ENCODE measurements at places on chromosomes 3 and 15.

GRCh38 chr3:100761951-100762350 lies 52.7 kb downstream of the TFG start:
- no peak for DNase-seq

GRCh38 chr3:197667968-197668367 lies 68.7 kb downstream of the RUBCN start:
- no peak for DNase-seq

DNA sequence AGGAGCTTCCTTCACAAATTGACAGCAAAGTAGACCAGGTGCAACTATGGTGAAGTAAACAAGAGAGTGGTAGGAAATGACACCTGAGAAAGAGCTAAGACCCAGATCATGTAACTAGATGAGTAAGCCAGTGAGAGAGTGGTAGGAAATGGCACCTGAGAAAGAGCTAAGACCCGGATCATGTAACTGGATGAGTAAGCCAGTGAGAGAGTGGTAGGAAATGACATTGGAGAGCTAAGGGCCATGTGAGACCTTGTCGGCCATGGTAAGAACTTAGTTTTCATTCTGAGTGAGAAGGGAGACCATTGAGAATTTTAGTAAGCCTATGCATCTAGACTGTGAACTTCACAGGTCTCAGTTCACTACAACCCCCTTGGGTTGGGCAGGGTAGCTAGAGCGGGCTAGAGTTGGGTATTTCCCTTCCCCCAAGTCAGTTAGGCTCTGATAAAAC lies 5.4 kb upstream of the SENP7 start:
- peak; percentile 41 for DNase-seq

DNA sequence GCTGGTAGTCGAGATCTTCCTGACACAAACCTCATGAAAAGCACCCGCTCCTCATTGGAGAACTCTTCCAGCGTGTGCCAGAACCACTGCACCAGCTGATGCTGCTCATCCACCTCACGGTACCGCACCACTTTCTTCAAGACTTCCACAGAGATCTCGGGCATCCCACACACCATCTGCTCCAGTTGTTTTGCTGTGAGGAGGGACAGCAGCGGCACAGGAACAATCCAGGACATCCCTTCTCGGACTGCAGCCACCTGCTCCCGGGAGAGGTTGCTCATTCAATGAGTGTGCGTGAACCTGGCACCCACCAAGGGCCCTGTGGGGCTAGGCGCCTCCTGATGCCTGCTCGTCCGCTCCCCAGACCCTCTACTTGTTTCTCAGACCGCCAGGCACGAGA lies 15.1 kb downstream of the FBXL22 start:
- no peak for DNase-seq

- DNase-seq = no peak
These were observed 10.8 kb upstream of the BNIP2 start for GRCh38 chr15:59699810-59700431.

DNA sequence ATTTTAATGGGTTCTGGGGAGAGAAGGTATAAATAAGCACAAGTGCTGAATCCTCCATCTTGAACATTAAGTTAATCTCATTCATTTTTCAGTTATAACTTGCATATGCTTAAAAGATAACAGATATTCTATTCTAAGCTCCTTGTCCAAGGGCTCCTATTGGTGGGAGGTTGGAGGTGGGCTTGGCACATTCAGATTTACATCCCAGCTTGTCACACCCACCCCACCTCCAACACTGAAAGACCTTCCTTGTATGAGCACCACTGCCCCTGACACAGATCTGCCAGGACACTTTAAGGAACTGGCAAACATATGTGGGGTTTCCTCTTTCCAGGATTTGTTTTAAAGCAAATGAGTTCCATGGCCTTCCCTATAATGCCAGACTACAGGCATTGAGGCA lies 30.6 kb downstream of the HOMER2 start:
- no peak for DNase-seq

- no peak for DNase-seq
These were observed 66.9 kb downstream of the MTHFS start for GRCh38 chr15:79829950-79830349.

DNA sequence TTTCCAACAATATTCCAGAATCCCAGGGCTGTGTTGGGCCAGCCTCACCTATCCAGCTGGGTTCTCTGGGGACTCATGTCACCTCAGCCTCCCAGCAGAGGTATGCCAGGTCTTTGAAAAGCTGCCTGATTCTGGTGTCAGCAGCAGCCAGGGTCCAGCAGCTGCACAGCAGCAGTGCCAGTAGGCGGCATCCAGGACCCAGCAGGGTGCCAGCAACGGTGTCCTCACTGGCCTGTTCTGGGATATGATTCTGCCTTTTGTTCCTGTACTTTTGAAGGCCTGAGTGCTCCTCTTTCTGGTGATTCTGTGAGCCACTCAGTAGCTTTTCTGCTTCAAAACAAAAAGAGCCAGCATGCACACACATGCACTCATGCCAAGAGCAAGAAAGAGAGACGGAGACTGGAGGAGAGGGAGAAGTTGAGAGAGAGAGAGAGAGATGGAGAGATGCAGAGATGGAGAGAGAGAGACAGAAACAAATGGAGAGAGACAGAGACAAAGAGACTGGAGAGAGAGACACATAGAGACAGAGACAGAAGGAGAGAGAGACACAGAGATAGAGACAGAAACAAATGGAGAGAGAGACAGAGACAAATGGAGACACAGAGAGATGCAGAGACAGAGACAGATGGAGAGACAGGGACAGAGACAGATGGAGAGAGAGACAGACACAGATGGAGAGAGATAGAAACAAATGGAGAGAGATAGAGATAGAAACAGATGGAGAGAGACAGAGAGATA lies 205.7 kb downstream of the UACA start:
- no peak for DNase-seq

DNA sequence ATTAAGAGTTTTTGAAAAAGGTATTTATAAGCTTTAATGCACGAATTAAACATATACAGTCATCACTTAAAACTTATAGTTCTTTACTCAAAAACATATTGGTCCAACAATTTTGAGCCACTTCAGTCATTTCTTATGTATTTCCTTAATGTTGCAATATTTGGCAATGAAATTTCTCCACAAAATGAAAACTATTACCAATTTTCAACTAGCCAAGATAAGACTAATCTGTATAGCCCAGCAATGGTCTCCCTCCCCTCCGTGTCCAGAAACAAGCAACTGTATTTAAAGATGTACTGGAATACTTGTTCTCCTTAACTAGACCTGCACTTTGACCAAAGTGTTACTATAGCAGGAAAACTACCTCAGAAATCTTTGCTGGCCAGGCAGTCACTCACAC lies 9.2 kb downstream of the ARF4 start:
- DNase-seq = no peak

GRCh38 chr3:123658852-123659206 lies 74.0 kb upstream of the HACD2 start:
- no peak for DNase-seq

- no peak for DNase-seq
These were observed 378.9 kb upstream of the ALCAM start for GRCh38 chr3:104987859-104988258.

GRCh38 chr3:14268897-14269296 lies 90.3 kb downstream of the LSM3 start:
- no peak for DNase-seq

DNA sequence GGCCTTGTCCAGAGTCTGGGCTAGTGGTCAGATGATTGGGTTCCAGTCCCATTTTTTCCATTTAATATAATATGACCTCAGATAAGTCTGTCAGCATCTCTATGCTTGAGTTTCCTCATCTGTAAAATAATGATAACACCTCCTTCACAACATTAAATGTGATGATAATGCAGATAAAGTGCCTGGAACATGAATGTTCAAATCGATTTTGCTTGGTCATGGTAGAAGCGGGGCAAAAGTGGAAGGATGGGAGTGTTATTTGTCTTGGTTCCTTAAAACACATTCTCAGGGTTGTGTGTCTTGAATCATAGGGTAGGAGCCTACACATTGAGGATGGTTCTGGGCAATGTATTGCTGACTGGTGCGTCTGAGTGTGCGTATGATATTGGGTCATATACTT lies 16.9 kb downstream of the ARIH2 start:
- no peak for DNase-seq

GRCh38 chr3:100454677-100455076 lies 37.7 kb upstream of the TMEM45A start:
- no peak for DNase-seq

DNA sequence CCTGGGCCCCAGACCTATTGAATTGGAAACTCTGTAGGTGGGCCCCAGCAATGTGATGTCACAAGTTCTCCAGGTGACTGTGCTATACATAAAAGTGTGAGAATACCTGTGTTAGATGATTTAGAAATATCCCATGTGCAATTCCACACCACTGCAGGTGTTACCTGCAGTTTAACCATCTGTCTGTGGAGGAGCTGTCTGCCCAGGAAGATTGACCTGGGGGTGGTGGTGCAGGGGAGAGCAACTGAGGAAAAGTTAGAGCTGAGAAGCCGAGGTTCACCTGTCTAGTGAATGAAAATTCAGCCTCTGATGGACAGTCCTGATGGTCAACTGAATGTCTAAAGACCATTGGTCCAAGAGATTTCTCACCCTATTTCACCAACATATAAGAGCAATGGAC lies 132.2 kb upstream of the SLC24A5 start:
- DNase-seq = no peak

GRCh38 chr3:38782148-38782547 lies 33.9 kb downstream of the SCN10A start:
- no peak for DNase-seq

GRCh38 chr3:67678665-67679064 lies 24.3 kb upstream of the SUCLG2 start:
- no peak for DNase-seq

GRCh38 chr15:66498501-66499386 lies 1.2 kb upstream of the SNAPC5 start:
- no peak for DNase-seq

- DNase-seq = no peak
These were observed 242.8 kb downstream of the DTWD1 start for GRCh38 chr15:49863431-49864224.

GRCh38 chr3:197511130-197511529 lies 44.6 kb downstream of the BDH1 start:
- no peak for DNase-seq

DNA sequence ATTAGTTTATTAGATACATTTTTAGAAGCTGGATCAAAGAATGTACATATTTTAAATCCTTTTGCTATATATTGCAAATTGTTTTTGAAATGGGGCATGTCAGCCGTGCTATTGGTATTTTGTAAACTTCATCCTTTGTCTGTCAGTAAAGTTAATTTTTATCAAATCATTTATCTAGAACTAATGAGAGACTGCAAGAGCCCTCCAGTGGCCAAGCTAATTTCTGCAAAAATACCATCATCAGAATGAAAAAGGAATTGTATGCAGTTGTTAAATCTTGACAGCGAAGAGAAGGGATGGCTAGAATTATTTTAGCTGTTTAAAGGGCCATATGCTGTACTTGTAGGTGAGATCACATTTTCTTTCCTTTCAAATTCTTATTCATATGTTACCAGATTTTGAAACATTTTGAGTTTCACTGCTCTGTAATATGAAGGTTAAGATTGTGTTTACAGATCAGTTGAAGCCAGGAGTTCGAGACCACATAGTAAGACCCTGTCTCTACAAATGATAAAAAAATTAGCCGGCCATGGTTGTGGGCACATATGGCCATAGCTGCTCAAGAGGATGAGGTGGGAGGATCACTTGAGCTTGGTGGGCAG lies 8.1 kb upstream of the CLDN11 start:
- no peak for DNase-seq

DNA sequence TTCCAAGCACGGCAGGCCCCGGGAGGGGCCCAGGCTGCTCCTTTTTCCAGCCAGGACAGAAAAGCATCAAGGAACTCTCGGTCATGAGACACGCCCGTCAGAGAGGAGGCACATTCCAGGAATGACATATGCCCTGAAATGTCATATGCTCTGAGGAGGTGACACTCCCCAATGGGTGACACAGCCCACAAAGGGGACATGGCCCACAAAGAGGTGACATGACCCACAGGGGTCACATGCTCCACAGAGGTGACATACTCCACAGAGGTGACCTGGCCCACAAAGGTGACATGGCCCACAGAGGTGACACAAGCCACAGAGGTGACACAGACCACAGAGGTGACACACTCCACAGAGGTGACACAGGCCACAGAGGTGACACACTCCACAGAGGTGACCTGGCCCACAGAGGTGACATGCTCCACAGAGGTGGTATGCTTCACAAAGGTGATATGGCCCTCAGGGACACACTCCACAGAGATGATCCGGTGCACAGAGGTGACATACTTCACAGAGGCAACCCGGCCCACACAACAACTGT lies 79.2 kb downstream of the ABHD5 start:
- no peak for DNase-seq

GRCh38 chr3:153146191-153147053 lies 15.6 kb upstream of the RAP2B start:
- no peak for DNase-seq

GRCh38 chr3:37712918-37713817 lies 148.5 kb upstream of the CTDSPL start:
- no peak for DNase-seq

DNA sequence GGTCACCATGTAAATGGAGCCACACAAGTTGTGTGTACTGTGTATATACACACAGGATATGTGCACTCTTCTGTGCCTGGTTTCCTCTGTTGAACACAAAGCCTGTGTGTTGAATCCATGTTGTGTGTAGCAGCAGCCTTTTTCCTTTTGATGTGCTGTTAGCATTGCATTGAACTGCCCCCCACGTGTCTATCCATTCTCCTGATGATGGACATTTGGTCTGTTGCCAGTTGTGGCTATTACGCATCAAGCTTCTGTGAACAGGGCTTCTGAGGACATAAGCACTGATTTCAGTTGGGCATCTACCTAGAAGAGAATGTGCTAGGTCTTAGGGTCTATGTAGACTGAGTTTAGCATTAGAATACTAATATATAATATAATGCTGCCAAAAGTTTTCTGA lies 77.4 kb downstream of the LSM3 start:
- DNase-seq = no peak

GRCh38 chr15:58505581-58505980 lies 73.8 kb downstream of the LIPC start:
- DNase-seq = no peak

- no peak for DNase-seq
These were observed 65.9 kb upstream of the KLHL25 start for GRCh38 chr15:85860394-85861161.

GRCh38 chr3:96619475-96619874 lies 194.9 kb upstream of the EPHA6 start:
- DNase-seq = no peak

DNA sequence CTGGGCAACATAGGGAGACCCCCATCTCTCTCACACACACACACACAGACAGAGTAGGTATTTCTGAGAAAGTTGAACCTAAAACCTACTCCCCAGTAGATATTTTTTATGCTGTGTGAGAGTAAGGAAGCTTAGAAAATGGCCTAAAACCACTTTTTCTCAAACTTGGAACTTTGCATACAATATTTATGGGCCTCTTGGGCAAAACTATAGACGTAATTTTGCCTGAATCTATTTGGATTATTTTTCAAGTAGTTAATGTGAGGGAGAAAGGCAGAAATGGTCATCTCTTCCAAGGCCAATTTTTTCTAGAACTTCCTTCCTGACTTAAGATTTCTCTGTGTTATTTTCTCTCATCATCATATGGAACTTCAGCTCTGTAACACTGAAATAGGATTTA lies 81.7 kb downstream of the ZNF609 start:
- no peak for DNase-seq

- no peak for DNase-seq
These were observed 139.0 kb downstream of the CHDH start for GRCh38 chr3:53707222-53707621.
